ENCODE measurements at places on chromosomes 5 and 9. TPM values are rescaled to one million over a fixed set of nuclear protein-coding genes. Genes with fewer than 3 reads are reported as not detected.

DNA sequence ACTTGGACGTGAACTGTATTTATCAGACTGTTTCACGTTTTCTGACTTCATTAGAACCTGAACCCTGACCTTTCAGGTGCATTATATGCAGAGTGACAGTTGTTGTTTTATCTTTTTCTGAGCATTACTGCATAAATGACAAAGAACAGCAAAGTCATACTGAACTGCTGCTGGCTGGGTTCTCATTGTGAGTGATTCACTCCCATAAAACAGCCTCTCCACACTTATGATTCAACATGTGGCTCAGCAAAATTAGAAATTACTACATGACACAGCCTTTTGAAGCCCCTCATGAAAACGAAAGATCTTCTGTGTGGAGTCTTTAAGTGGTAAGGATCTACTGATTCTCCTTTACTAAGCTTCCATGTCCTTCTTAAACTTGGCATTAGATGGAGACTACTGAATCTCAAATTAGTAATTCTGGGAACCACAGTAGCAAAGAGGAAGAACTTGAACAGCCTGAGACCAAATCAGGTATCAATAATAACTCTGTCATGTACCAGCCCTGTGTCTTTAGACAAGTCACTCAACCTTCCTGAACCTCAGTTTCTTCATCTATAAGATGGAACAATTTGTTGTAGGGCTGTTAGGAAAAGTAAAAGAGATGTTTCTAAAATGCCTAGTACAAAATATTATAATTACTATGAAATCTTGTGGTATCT, 172.3 kb upstream of the GNA14 start:
- no peak for DNase-seq

DNA sequence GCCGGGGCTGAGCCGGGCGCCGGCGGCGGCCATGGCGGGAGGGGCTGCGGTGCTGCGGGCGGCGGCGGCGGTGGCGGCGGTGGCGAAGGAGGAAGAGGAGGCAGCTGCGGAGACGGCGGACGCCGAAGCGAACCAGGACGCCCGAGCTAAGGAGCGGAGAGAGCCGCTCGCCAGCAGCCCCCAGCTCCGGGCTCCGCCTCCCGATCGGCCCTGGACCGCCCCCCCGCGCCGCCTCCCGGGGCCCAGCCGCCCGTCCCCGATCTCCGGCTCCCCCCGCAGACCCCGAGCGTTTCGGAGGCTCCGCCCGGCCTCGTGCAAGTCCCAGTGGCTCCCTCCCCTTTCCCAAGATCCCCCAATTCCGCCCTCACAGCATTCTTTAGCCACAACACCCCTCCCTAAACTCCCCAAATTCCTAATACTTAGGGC, at the start of gene ASTN2:
TSS of gene ASTN2 (minus strand) at position 152 of the 426 bp plus-strand sequence. CDS start at position 33, 119 bp downstream.
- DNase-seq = no peak

GRCh38 chr5:3107156-3107611, 355.7 kb upstream of the IRX2 start:
- no peak for DNase-seq

Gene SLC34A3
- total RNA-seq = not detected

DNA sequence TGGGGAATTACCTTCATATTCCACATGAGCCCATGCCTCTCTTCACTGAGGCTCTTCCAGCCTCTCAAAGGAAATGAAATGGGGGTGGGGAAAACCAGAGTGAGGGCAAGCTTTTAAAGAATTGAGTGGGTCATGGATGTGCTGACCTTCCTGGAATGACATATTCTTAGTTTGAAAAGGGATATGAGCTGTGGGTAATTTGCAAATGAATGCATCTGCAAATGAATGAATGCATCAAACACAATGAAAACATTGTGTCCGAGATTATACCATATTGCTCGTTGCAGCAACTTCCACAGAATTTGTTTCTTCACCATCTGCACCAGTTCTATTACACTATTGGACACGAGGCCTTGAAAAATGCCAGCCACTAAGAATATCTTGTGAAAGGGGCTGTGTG, 198.6 kb upstream of the CDH6 start:
- DNase-seq = no peak

- DNase-seq = no peak
Observed at GRCh38 chr5:67903121-67903520, 312.4 kb upstream of the PIK3R1 start.

All from left lobe of liver (tissue), 2 donors.